Stimulated activated naive CD4-positive, alpha-beta T cell (primary cell): ENCODE measurements at places on chromosomes 1 and 21.

- no peak for DNase-seq
Observed at GRCh38 chr1:177256153-177257075, 85.7 kb downstream of the BRINP2 start.

GRCh38 chr1:27361044-27361402 lies 5.7 kb downstream of the MAP3K6 start:
- no peak for DNase-seq

DNA sequence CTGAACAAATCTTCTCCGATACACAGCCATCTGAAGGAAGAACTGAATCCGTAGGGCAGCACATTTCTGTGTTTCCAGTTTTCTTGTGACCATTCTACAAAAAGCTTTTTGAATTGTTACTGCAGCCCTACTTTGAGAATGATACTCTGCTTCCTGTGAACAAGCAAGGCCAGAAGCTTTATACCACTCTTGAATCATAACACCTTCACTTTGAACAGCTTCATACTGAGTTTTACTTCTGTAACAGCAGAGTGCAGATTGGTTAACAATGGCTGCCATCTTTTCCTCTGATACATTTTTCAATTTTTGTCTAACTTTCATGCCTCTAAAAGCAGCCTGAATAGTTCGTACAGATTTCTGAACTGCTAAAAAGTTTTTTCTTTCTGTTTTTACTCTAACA lies 33.6 kb upstream of the F13B start:
- DNase-seq, result peak; percentile 2

GRCh38 chr1:99650773-99651437 lies 5.0 kb downstream of the PALMD start:
- DNase-seq, result no peak

GRCh38 chr1:44154049-44154448 lies 12.6 kb upstream of the KLF18 start:
- DNase-seq, result no peak

DNA sequence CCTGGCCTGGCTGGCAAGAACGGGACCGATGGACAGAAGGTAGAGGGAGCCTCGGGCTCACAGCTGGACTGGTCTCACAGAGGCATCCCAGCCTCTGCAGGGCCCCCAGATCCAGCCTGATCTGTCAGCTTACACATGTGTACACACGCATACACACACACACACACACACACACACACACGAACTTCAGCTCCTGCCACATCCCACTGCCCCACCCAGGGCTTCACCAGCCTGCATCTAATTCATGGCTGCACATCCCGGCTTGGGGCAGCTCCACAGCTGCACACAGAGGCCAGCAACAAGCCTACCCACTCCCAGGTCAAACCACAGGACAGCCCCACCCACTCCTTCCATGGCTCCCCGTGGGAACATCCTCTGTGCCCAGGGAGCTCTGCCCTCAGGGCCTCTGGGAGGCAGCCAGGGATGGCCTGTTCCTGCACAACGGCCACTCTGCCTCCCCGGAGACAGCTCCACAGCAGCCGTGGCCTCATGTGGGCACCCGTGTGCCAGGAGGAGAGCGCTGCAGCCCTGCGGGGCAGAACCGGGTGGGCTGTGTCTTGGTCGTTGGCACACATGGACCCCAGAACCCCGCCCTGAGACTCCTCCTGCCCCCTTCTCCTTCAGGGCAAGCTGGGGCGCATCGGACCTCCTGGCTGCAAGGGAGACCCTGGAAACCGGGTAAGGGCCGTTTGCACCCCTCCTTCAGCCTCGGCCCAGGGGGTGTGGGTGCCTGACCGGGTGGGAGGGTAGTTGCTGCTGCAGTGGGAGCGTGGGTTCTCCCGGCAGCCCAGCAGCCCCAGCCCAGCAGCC lies 19.1 kb downstream of the COL6A2 start:
- no peak for DNase-seq

DNA sequence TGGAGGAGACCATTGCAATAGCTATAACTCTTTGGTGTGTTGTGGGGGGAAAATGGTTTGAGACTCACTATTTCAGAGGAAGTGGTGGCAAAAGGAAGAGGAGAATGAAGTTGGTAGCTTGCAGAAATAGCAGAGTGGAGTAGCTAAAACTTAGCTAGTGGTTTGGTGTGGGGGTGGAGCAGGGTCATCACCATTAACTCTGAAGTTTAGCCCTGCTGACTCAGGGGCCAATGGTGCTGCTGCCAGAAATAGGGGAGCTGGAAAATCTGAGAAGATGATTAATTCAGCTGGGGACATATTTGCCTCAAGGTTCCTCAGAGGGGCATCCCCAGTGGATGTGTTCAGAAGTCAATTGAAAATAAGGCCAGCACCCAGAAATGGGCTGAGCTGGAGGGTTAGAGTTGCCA lies 65.4 kb downstream of the RUNX1 start:
- no peak for DNase-seq

GRCh38 chr1:8027748-8028570 lies 1.9 kb upstream of the ERRFI1 start:
- DNase-seq, result no peak

GRCh38 chr1:1857096-1857703 lies 33.7 kb downstream of the GNB1 start:
- no peak for DNase-seq

DNA sequence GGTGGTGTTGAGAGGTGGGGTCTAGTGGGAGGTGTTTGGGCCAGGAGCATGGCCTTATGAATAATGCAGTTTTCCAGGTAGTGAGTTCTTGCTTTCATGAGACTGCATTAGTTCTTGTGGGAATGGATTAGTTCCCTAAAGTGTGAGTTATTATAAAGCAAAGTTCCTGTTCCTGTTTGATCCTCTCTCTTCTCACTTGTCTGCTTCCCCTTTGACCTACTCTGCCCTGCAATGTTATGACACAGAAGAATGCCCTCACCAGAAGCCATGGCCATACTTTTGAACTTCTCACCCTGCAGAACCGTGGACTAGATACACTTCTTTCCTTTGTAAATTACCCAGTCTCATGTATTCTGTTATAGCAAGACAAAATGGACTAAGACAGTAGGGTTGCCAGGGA lies 53.6 kb downstream of the MAP3K7CL start:
- no peak for DNase-seq

- no peak for DNase-seq
Observed at GRCh38 chr1:59705466-59706302, 109.1 kb upstream of the HOOK1 start.

GRCh38 chr1:11301601-11302000 lies 28.6 kb downstream of the UBIAD1 start:
- no peak for DNase-seq

- DNase-seq, result no peak
Observed at GRCh38 chr21:29726044-29726443, 213.8 kb downstream of the GRIK1 start.

DNA sequence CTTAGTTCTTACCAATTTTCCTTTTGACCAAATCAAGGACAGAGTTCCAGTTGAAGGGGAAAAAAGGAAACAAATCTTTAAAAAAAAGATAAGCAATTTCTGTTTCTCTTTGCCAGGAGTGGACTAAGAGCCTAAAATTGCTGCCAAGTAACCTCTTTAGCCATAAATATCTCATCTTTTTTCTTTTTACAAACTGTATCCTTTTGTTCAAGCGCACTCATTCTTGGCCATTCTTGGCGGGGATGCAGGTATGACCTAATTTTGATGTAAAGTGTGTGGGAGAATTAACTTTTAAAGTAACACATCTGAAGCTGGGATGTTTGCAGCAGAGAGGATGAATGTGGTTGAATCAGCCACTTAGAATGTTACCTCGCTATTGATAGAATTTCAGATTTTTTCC lies 13.4 kb upstream of the KIF1B start:
- no peak for DNase-seq

DNA sequence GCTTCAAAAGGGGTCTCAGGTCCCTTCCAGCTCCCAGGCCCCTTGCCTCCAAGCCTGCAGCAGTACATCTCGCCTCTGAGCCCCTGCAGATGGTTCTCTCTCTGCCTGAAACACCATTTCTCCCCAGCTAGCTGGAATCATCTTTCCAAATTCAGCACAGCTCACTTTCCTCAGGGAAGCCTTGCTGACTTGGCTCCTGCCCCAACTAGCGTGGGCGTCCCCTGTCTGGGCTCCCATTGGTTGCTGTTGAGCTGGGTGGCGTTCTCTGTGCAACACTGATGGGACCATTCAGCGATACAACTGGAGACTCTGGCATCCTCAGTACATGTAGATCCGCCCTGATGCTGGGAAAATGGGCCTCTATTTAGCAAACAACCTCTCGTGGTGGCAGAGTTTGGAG lies 141.3 kb upstream of the IGSF21 start:
- DNase-seq, result no peak

DNA sequence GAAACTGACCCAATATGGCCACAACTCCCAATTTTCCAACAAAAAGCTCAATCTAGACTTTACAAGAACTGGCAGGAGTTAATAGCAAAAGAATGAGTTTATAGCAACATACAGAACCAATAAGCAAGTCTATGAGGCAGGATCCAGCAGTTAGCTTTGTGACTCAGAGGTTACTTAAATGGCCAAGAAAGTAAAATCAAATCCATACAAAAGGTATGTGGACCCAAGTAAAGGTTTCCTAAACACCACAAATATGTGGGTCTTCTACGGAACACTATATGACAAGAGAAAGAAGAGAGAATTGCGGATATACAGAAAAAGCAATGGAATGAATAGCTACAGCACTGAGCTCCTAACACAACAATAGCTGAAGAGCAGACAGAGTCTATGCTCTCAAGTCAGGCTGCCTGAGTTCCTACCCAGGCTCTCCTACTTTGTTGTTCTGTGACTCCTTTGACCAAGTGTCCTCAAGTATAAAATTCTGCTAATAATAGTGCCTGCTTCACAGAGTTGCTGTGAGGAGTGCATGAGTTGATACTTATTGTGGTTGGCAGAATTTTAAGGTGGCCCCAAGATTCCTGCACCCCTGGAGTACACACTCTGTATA lies 204.3 kb downstream of the SMYD3 start:
- no peak for DNase-seq

GRCh38 chr1:27523337-27524020 lies 33.5 kb upstream of the WASF2 start:
- no peak for DNase-seq

DNA sequence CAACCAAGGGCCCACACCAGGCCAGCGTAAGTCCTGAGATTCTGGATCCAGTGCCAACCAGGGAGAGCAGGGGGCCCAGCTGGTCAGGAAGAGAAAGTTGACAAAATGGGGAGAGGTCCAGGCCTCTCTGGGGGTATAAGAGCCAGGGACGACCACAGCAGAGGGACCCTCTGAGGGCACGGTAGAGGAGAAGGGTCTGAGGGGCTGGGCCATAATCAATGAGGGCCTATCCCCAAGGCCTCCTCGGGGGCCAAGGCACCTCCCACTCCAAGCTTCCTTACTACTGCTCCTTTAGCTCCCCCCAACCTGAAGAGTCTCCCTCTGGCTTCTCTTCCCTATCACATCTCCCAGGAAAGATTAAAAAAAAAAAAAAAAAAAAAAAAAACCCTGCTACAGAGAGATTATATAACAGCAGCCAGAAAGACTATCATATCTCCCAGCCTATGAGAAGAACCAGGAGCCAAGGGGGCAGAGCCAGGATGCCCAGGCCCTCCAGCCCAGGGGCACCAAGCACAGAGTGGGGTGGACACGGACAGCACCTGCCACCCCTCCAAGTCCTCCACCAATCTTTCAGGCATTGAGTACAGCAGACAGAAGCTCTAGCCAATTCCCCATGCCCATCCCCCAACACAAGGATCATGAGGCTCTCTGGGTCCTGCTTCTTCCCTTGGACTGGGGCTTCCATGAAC lies 2.7 kb downstream of the MEF2D start:
- DNase-seq, result no peak

GRCh38 chr1:229159668-229160544 lies 111.0 kb upstream of the RAB4A start:
- DNase-seq, result no peak

DNA sequence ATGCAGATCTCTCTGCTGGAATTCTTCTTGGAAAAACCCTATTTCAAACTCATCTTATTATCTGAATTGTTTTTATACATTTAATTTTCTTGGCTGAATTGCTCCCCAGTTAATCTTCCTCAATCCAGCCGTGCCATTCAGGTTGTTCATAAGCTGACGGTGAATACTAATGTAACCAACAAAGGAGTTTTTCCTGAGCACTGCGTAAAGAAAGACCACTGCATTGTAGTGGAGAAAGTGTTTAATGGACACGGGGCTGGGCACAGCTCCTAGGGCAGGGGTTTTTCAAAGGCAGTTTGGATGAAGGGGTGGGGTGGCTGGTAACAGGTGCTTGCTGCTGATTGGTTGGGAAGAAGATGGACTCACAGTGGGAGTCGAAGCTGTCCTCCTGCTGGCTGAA lies 820.3 kb downstream of the ADGRL2 start:
- DNase-seq, result no peak

- DNase-seq, result no peak
Observed at GRCh38 chr1:191350938-191351337, 807.3 kb upstream of the RGS18 start.

- DNase-seq, result no peak
Observed at GRCh38 chr1:27025718-27026117, 13.1 kb upstream of the TENT5B start.

- no peak for DNase-seq
Observed at GRCh38 chr1:85322655-85323054, 46.2 kb upstream of the BCL10 start.

DNA sequence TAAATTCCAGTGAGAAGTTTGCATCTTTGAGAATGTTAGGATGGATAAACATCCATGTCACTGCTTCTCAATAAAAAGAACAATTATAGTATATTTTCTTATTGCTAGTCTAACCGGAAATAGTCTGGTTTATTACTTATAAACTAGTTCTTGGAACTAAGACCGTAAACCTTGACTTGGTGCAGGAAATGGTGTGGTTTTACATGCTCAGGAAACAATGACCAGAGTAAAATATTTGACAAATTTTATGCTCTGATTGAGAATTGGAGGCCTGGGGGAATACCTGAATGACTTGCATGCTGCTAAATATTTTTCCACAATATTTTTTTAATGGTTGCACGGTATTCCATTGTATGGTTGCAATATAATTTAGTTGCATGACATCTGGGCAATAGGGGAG lies 76.3 kb downstream of the XCL2 start:
- DNase-seq, result no peak

DNA sequence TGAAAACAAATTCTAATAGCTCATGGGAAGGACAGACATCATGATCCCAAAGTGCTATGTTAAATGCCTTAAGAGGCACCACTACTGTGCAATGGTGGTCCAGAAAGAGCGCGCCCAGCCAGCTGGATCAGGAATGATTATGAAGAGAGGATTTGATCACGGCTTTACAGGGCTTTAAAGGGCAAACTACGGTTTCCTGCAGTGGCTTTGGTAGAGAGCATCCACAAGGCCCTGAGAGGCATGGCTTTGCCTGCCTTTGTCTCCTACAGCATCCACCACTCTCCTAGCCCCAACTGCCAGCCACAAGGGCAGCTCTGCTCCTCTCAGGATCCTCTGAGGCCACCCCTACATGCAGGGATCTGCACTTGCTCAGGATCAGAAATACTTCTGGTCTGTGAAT lies 40.7 kb downstream of the ZNF281 start:
- DNase-seq, result no peak

GRCh38 chr1:2801046-2801445 lies 447 bp downstream of the TTC34 start:
- no peak for DNase-seq

GRCh38 chr1:24969596-24970398 lies 39.7 kb upstream of the RUNX3 start:
- no peak for DNase-seq

- no peak for DNase-seq
Observed at GRCh38 chr1:163205513-163205912, 2.8 kb upstream of the RGS5 start.

- DNase-seq, result no peak
Observed at GRCh38 chr1:26728645-26729044, 32.8 kb downstream of the ARID1A start.

GRCh38 chr21:46119637-46120271 lies 21.8 kb downstream of the COL6A2 start:
- no peak for DNase-seq
